ENCODE measurements at places on chromosomes 4 and X.

DNA sequence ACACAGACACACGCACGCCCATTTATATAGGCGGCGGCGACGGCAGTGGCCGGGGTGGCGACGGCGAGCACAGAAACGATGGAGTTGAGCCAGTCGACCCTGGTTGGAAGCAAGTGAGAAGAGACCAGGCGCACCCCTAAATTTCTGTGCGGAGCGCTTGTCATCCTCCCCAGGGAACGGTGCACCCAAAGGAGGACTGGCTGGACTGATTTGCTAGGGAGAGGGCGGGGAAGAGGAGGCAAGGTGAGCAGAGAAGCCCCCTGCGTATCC is 302 bp downstream of the NHS start:
- no peak for DNase-seq

DNA sequence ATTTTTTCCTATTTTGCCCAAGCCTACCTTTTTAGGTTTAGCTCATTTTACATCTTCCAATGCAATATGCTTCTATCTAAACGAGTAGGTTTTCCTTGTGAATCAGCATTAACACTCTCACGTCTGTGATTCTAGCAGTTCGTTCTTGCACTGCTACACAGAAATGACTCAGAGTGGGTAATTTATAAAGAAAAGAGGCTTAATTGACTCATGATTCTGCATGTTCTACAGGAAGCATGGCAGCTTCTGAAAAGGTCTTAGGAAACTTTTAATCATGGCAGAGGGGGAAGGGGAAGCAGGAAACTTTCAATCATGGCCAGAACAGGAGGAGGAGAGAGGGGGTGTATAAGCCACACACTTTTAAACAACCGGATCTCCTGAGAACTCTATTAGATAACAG is 44.9 kb downstream of the SPANXN1 start:
- DNase-seq: no peak

- DNase-seq: peak; percentile 29
These were observed 29.6 kb downstream of the SLC16A2 start for GRCh38 chrX:74450803-74451449.

- no peak for DNase-seq
These were observed 2.4 kb downstream of the TSC22D3 start for GRCh38 chrX:107773206-107773605.

DNA sequence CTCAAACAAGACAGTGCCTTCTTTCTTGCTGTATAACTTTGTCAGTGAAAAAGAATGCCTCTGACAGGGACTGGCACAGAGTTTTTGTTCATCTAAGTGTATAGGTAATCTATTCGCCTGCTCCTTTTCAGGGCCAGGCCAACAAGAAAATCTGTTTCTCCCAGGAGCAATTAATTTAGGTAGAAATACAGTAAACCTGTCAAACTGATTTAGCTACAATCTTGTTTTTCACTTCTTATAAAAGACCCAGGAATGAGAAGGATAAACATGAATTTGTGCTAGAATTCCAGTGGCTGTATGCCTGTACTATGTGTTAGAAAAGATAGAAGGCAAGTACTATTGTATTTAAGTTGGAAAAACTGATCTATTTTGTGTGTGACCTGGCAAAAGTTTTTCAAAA is 6.1 kb downstream of the TMA16 start:
- no peak for DNase-seq

- DNase-seq: no peak
These were observed 29.2 kb upstream of the MXD4 start for GRCh38 chr4:2290974-2291704.

DNA sequence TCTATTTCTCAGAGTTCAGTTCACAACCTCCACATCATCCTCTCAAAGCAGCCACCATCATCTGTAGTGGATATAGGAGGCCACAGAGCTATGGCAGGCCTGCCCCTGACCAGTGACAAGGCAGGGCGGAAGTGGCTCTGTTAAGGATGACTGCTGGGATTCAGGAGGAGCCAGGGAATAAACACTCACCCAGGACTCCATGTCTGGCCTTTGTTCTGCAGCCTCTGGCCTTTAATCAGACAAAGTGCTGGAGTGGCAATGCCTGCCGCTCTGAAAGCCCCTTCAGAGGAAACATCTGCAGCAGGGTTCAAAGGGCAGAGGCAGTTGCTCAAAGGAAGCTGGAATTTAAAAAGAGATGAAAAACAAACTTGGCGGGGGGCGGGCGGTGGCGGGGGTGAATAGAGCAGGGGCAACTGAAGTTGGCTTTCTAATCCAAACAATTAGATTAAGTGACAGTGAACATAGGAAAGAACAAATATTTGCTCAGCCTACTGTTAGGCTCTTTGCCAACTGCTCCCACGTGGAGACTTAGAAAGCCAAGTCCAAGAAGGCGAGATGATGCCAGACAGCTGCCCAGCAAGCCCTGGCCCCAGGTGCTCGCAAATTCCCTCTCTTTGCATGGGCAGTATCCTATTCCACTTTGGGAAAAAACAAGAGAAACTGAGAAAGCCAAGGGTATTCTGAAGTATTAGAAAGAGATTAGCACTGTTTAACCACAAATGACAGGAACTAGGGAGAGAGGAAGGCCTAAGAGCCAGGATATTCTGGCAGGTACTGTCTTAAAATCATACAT is 5.5 kb downstream of the MPP1 start:
- DNase-seq: no peak

GRCh38 chrX:43556207-43556606 is 99.9 kb upstream of the MAOA start:
- DNase-seq: no peak

DNA sequence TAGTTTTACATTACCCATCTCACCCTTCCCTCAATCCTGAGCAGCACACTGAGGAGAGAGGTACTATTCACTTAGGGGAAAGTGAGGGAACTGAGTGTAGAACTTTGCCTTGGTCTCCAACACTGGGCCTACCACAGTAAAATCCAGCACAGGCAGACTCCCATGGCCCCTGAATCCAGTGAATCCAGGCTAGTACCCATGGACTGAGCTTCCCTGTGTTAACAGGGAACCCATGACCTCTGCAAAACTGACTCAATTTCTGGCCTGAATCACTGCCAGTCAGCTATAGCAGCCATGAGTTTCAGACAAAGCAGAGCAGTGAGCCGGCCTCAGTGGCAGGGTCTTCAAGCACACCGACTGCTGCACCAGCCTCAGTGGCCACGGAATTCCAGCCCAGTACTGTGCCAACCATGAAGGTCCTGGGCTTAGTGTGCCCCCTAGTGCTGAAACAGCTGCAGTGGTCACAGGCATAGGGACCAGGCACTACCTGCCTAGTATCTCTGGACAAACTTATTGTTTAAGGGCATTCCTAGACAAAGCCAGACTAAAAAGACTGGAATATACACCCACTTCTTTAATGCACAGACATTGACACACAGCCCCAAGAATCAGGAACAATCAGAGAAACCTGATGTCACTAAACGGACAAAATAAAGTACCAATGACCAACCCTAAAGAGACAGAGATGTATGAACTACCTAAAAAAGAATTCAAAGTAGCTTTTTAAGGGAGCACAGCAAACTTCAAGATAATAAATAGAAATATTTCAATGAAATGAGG is 127.4 kb upstream of the RPL34 start:
- no peak for DNase-seq

GRCh38 chrX:100700809-100701208 is 31.1 kb downstream of the SYTL4 start:
- DNase-seq: no peak

GRCh38 chrX:100863326-100863864 is 10.8 kb downstream of the NOX1 start:
- DNase-seq: no peak

DNA sequence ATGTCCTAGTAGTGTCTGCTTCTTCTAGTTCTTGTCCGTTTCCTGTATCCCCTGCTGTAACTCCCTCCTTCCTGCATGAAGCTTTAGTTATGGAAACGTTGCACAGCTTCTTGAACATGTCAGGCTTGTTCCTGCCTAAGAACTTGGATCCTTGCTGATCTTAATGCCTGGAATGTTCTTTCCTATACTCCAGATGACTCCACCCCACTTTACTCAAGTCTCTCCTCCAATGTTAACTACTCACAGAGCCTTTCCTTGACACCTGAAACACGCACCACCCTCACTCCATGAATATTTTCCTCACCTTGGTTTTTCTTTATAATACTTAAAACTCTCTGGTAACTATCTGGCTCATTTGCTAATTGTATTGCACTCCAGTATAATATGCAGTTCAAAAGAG is 19.4 kb downstream of the MAGEC3 start:
- no peak for DNase-seq

DNA sequence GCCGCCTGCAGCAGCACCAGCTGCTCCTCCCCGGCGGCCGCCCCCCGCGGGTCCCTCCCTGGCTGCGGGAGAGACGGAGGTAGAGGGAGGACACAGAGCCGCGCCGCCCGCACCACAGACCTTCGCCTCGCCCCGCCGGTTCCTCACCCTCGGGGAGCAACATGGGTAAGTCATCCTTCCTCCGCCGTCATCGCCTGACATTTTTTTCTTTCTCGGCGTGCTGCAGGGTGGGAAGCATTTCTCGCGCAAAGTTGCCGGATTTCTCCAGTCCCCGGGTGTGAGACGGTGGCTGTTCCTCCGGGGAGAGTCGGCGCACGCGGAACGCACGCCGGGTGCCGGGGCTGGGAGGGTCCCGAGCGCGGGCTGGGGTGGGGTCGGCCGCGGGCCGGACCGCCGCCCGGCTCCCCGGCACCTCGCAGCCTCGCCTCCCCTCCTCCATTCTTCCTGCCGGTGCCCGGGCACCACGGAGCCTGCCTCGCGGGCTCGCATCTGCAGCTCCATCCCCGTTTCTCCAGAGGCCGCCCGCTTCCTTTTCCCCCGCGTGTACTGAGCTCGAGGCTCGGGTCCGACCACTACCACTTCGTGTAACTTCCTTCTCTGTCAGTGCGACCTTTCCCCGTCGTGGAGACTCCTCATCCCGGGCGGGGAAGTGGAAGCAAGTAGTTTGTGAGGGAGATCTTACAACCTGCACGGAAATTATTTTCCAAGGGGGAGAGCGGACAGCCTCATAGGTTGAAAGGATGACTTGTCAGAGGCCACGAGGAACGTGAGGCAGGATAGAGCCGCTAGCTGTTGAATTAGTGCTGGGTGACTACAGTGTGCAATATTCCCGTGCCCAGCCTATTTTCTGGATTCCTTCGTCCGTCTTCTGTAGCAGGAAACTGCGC is 464 bp downstream of the RAP1GDS1 start:
- peak; percentile 34 for DNase-seq

- DNase-seq: no peak
These were observed 67.3 kb upstream of the ATOH1 start for GRCh38 chr4:93761286-93761685.

Measured in omental fat pad (tissue), 4 donors.